Islet precursor cell (in vitro differentiated cells): ENCODE measurements at places on chromosomes 12 and 14.

- DNase-seq = no peak
Observed at GRCh38 chr14:31059152-31059924, 33.2 kb upstream of the STRN3 start.

DNA sequence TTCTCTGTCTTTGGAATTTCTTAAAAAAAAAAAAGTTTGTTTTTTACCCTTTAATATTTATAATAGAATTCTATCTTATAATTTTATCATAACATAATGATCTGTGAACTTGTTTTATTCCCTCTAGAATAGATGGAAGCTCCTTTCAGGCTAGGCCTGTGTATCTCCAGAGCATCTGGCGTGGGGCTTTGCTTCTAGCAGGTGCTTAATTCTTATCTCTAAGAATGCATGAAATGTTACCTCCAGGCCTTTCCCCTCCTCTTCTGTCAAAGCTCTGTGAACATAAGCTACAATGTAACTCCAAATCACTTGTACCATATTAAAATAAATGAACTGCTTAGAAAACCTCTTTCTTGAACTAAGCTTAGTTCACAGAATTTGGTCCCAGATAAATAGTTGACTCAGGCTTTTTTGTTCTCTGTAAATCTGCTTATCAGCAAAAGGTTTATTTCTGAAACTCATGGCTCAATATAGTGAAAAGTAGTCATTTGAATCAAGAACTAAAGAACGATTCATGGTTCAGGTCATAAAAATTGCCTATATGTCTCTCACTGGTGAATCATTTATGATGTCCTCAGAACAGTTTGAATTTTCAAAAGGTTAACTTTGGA lies 407.1 kb downstream of the TRHDE start:
- no peak for DNase-seq

GRCh38 chr12:25894759-25895158 lies 63.7 kb upstream of the RASSF8 start:
- no peak for DNase-seq

- peak; percentile 65 for DNase-seq
Observed at GRCh38 chr12:54221402-54221984, 32.7 kb upstream of the SMUG1 start.

DNA sequence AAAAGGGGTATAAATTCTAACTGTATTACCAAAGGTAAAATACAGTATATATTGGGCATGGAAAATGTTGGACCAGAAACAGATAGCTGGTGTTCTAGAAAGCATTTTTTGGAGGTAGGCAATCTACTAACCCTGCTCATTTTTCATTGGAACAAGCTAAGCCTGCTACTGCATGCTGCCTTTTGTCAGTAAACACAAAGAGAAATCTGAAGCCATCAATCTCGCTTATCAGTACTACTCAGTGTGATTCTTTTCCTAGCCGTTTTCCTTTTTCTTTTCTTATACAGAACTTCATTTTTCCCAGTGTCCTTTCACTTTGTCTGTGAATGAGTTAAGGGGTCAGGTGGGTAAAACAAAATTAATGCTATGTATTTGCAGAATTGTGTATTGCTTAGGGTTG lies 312.3 kb downstream of the NPAS3 start:
- DNase-seq = no peak
